ENCODE measurements at places on chromosomes 16 and 17. TPM values are rescaled to one million over a fixed set of nuclear protein-coding genes. Genes with fewer than 3 reads are reported as not detected.

GRCh38 chr17:79810130-79811010 lies 13.5 kb upstream of the CBX8 start:
- DNase-seq, result peak; percentile 63

- DNase-seq, result no peak
These were observed 155.1 kb downstream of the RBFOX1 start for GRCh38 chr16:7487574-7488323.

DNA sequence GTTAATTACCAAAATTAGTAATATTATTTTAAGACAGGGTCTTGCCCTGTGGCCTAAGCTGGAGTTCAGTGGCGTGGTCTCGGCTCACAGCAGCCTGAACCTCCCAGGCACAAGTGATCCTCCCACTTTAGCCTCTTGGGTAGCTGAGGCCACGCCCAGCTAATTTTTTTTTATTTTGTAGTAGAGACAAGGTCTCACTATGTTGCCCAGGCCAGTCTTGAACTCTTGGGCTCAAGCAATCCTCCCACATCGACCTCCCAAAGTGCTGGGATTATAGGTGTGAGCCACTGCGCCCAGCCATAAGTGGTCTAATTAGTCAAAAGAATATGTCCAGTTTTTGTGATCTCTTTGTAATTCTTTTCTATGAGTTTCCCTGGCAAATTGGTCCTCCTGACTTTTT lies 12.0 kb upstream of the CFDP1 start:
- DNase-seq, result no peak

DNA sequence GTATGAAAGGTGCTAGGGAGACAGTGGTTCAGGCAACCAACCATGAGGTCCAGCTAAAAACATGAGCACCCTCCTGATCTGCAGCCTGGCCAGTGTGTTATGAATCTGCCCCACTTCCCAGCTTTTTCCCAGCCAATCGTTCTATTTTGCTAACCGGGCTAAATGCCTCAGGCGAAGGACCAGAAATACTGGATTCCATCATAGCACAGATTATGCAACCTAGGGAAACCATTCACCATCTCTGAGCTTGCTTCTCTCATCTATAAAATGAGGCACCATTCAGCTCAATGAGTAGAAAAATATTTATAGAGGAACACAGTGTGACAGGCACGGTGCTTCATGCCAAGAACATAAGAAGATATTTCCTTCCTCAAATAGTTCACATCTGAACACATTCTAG lies 45.2 kb upstream of the NUDT7 start:
- no peak for DNase-seq

- DNase-seq, result no peak
These were observed 329.6 kb downstream of the SNX29 start for GRCh38 chr16:12305847-12306801.

GRCh38 chr17:77391668-77392375 lies 251.1 kb downstream of the SEC14L1 start:
- peak; percentile 76 for DNase-seq

GRCh38 chr17:17900615-17901520 lies 64.1 kb upstream of the SREBF1 start:
- DNase-seq, result peak; percentile 93

GRCh38 chr16:89958068-89958467 lies 9.5 kb downstream of the DEF8 start:
- DNase-seq, result no peak

DNA sequence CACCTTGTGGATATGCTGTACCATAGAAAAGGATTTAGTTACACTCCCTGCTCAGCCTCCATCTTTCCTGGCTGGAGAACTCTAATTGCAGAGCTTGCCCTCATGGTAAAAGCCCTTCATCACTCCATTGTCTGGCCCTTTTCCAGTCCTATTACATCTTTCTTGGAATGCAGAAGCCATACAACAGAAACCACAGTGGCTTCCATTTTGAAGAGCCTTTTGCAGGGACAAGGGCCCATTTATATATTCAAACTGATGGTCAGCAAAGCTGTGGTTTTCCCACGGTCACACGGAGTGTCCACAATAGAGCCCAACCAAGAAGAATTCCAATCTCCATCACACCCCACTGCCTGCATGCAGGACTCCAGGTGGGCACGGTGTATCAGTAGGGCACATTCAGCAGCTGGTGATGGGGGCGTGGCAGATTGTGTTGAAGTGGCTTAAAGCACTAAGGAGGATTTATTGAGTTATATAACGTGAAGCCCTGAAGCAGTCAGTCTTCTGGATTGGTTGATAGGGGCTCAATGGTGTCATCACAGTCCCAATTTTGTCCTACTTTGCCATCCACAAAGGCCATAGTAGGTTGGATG lies 20.3 kb downstream of the COPRS start:
- no peak for DNase-seq

DNA sequence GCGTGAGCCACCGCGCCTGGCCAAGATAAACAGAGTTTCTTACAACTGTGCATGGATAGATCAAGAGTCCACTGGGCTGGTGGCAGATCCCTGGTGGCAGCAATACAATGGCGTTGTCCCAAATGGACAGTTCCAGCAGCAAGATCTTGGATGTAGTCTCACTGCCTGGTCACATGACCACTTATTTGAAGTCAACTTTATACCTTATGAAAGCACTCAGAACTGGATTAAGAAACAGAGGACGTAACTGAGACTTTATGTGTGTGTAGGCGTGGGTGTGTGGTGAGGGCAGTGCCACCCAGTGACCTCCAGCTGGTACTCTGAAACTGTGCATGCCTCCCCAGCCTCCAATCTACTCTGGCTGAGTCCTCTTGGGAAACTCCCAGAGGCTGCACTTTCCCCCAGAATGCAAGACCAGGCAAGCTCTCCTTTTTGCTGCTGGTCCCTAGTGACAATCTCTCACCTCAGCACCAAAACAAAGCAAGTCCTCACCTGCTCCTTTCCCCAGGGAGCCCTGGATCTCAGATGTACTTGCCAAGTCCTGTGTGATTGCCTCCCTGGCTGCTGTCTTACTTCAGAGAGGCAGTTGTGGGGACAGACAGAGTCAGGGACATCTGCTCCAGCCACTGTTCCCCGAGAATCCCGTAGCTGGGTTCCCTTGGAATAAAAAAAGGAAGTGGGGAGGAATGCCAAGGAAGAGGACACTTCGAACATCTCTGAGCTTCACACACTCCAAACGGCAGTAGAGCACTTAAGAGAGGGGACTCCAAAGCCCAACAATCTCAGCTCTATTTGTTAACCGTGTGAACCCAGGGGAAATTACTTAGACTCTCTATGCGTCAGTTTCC lies 11.7 kb upstream of the ST6GALNAC2 start:
- DNase-seq, result no peak

- no peak for DNase-seq
These were observed at the start of gene RAB26 for GRCh38 chr16:2147981-2148671. Gene RAB26 (plus strand): TSS chr16:2148625. CDS start chr16:2148784, 159 bp downstream.

DNA sequence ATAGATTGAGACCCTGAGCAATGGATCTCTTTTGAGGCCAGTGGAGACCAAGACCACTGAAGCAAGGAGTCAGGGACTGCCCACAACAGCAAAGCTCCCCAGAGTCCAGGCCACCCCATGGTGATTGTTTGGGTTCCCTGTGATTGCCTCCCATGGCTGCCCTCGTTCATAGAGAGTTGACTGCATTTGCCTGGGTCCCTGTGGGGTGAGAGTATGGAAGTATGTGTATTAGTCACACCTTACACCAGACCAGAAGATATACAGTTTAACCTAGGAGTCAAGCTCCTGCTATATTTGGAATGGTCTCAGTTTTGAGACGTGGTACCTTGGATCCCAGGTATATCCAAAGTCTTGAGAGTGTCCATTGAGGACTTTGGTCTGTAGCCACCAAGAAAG lies 20.2 kb downstream of the HLF start:
- DNase-seq, result no peak

- no peak for DNase-seq
These were observed 4.6 kb upstream of the DRC7 start for GRCh38 chr16:57689762-57690558.

GRCh38 chr17:69314246-69315065 lies 12.5 kb downstream of the ABCA5 start:
- no peak for DNase-seq

DNA sequence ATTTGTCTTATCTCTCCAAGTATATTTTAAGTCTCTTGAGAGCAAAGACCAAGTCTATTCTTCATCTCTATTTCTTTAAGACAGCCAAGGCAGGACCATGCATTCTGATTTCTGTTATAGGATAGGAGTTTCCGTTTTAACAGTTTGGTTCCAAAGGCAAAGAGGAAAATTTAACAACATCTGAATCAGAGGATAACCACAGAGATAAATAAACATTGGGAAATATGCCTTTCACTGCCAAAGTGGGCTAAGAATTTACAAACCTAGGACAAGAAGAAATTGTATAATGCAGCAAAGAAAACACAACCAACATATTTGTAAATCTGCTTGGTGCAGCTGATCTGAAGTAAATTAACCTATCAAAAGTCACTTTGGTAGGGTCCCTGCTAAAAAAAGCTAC lies 37.7 kb downstream of the USP32 start:
- no peak for DNase-seq

GRCh38 chr17:6305613-6306360 lies 129.1 kb downstream of the AIPL1 start:
- no peak for DNase-seq

DNA sequence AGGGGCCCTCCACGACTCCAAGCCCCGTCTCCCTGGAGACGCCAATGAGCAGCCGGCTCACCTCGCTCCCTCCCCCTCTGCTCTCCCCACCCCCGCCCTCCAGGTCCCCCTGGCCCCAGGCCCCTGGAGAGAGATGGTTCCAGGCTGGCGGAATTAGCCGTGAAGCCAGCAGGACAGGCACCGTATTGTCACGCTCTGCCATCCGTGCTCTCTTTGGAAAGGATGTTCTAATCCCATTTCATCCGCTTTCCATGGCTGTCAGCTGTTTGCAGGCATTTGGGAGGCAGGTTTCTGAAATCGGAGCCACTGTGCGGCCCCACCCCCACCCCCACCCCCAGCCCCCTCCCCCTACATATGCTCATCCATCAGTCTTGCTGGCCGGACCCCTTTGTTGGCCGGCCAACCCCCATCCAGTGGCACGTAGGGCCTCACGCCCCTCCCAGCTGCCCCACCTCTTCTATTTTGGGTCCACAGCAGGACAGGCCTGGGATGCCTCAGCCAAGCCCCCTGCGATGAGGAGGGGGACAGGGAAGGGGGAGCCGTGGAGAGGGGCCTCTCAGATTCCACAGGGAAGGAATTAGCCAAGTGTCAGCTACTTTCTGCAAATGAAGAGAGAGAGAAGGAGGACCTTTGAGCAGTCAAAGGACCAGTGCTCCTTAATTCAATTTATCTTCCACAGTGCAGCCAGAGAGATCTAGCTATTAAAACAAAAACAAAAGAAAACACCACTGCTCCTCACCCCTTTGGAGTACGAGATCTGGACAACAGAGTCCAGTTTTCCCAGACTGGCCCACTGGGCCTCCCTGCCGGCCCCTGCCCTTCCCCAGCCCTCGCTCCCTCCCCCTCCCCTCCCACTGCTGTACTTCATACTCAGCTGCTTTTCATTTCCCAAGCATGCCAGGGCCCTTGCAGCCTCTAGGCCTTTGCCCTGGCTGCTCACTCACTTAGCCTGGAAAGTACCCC lies 30.7 kb downstream of the SDK2 start:
- no peak for DNase-seq

GRCh38 chr16:69365901-69366300 lies 14.3 kb upstream of the TMED6 start:
- DNase-seq, result no peak

- no peak for DNase-seq
These were observed 12.7 kb downstream of the NATD1 start for GRCh38 chr17:21240369-21241055.

Gene PTGES3L
- total RNA-seq, result 4.8 TPM

Gene ZNF207
- total RNA-seq, result 153 TPM

Gene BAHCC1
- 9.5 TPM for total RNA-seq

Gene TBC1D3E
- not detected for total RNA-seq

Gene AGRP
- total RNA-seq, result not detected

Gene GAS2L2
- total RNA-seq, result not detected

Gene CDYL2
- 2.8 TPM for total RNA-seq

Gene ZACN
- not detected for total RNA-seq

Gene ODAD4
- 0.89 TPM for total RNA-seq

Gene TRPV2
- total RNA-seq, result 5.2 TPM

Gene IRX5
- total RNA-seq, result 13.5 TPM

Gene SCIMP
- total RNA-seq, result 0.99 TPM

Measured in skin of body (tissue), 3 donors.